ENCODE measurements at places on chromosomes 12 and 14.
A peak's percentile ranks its signal among the peaks of the same experiment; 100 is the strongest.

- DNase-seq: no peak
Measured at GRCh38 chr14:99064262-99064954, 207.6 kb downstream of the BCL11B start.

- DNase-seq: no peak
Measured at GRCh38 chr14:61111209-61111665, 130.2 kb downstream of the SLC38A6 start.

DNA sequence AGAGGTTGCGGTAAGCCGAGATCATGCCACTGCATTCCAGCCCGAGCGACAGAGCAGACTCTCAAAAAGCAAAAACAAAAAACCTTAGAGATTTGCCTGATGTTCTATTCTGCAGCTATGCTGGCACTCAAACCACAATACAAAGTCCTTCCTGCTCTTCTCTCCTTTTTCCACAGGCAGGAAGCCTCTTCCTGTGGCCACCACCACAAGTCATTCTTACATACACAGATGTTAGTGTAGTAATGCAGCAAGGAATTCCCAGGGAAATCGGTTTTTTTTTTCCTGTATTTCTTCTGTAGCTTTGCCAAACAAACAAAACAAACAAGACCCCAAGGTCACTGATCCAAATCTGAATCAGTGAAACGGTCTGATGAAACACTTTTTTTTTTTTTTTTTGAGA, 104.3 kb downstream of the FIGNL2 start:
- no peak for DNase-seq

DNA sequence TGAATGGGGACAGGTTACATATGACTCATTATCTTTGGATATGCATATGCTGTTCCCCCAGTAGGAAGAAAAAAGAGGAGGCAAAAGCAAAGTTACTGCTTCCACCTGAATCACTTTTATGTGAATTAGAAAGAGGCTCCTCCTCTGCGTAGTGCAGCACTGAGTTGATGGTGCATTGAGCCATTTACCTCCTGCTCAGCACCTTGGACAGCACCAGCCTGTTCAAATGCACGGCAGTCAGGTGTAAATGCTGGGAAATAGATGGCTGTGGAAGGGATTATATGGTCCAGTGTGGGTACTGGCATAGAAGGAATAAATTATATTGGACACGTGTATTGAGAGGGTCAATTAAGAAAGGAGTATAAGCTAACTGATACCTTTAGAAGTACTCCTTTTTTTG, 541.9 kb upstream of the SEL1L start:
- DNase-seq: no peak

GRCh38 chr12:100908501-100908900, 113.9 kb downstream of the ANO4 start:
- no peak for DNase-seq

- DNase-seq: peak; percentile 7
Measured at GRCh38 chr14:30874120-30874998, at the start of gene COCH. Gene COCH, plus strand, starts transcription at chr14:30874559. Its CDS starts 380 bp downstream, at chr14:30874939.

DNA sequence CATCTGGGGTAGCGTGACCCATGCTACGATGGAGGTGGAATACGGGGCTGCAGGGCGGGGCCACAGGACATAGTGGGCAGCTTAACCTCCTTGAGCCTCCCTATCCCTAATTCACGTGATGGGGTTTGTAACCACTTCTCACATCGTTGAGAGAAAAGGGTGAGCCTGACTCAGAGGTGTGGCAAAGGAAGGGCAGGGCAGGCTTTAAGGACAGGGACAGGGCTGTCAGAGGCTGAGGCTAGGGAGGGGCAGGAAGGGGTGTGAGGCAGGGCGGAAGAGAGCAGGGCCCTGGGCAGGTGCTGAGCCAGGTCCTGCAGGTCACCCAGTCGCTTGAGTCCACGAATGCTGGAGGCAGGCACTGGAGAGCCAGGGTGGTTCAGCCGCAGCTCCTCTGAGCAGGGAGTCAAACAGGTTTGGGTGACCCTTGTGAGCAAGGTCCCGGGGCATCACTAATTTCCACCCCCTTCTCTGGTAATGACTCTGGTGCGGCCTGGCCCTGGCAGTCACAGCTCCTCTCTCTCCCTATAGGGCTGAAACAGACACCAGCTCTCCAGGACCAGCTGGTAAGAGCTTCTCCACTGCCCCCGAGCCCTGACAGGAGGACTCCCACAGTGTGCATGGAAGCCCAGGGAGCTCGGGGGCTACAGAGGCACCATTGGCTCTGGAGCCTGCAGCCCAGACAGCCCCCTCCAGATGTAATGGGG, 7.5 kb upstream of the AQP2 start:
- no peak for DNase-seq

DNA sequence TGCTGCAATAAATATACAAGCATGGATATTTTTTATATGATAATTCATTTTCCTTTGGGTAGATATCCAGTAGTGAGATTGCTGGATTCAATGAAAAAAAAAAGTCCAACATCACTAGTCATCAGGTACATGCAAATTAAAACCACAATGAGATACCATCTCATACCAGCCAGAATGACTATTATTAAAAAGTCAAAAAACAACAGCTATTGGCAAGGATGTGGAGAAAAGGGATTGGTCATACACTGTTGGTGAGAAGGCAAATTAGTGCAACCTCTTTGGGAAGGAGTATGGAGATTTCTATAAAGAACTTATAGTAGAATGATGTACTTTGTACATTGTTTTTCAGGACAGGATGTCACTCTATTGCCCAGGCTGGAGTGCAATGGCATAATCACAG, 531.2 kb upstream of the MGAT4C start:
- no peak for DNase-seq

DNA sequence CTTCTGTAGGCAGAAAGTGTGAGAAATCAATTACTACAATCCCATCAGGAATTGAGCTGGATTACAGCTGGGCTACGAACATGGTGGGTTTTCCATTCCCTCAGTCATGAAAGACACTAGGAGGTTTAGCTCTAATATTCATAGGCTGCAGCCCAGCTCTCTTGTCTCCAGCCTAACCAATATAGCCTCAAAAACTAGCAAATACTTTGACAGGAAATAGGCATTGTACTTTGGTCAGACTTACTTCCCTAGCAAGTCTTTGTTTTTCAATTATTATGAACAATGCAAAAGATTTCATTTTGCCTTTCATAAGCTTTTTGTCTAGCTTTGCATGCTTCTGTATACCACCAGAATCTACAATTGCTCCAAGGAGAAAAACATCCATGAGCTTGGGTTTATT, 296.2 kb downstream of the GPHN start:
- no peak for DNase-seq

DNA sequence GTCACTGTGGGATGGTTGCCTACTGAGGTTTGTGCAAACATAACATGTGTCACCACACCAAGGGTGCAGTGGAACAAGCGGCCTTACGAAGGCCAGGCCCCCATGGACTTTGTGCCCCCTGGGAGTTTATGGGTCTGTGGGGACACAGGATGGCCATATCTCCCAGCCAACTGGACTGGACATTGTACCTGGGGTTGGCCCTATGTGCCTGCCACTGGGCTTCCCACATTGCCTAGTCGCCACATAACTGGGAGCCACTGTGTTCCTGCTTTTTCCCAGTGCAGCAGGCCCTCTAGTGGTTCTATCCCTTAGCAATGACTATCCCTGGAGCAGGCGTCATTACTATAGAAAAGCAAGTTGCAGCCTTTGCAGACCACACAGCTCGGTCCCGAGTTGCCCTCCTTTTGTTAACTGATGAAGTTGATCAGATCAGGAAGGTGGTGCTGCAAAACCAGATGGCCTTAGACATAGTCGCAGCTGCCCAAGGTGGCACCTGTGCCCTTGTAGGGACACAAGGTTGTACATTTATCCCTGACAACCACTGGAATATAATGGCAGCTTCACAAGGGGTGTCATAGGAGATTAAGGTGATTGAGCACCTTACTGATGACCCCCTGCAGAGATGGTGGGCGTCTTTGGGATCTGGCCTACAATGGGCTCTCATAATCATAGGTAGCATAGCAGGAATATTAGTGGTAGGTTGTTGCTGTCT, 15.2 kb upstream of the RNASE12 start:
- DNase-seq: no peak
